ENCODE measurements at places on chromosomes 4 and X.

DNA sequence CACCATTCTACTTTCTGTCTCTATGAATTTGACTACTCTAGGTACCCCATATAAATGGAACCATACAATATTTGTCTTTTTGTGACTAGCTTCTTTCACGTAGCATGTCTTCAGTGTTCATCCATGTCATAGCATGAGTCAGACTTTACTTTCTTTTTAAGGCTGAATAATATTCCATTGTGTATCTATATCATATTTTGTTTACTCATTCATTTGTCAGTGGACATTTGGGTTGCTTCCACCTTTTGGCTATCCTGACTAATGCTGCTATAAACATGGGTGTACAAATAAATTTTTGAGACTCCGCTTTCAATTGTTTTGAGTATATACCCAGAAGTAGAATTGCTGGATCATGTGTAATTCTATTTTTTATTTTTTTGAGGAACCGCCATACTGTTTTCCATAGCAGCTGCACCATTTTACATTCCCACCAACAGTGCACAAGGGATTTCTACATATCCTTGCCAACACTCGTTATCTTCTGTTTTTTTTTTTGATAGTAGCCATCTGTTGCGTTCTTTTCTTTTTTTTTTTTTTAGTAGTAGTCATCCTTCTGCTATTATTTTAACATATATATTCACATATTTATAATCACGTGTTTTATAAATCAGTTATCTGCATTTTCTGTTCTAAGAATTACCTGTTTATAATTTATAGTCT lies 158.0 kb upstream of the MED14 start:
- no peak for DNase-seq

DNA sequence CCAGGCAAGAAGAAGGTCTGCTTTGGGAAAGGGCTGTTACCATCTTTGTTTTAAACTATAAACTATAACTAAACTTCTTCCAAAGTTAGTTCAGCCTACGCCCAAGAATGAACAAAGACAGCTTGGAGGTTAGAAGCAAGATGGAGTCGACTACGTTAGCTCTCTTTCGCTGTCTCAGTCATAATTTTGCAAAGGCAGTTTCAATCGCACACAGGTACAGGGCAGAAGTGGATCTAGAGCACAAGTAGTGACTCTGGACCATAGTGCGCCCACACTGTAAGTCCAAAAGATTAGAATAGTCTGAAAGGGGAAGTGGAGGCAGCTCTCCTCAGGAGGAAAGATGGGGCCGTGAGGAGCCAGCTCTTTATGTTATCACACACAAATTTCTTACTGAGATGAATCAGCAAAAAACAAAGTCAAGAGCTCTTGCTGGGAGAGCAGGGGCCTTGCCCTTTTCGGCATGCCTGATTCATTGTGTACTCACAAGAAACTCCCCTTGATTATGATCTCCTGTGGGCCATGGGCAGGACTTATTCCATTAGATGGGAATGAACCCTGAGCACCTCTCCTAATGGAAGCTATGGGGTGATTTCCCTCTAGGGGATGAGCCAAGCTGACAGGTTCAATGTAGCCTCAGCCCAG lies 58.6 kb downstream of the FUNDC1 start:
- DNase-seq = no peak

DNA sequence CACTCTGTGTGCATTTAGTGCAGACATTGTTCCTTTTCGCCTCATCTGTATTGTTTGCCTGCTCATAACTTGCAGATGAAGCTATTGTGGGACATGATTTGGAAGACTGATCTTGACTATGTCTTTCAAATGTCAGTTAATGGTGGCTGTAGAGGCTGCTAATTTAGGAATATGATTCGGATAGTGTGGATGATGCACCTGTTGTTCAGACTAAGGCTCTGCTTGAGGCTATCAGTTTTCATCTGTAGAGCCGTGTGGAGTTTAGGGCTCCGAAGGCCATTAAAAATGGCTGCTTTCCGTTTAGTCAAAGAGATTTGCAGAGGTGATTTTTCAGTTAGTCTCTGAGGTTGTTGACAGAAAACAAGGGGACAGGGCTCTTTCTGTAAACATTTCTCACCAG lies 102.0 kb downstream of the GBA3 start:
- no peak for DNase-seq

GRCh38 chrX:19670321-19670750 lies 155.0 kb upstream of the MAP3K15 start:
- no peak for DNase-seq

- DNase-seq = no peak
Observed at GRCh38 chr4:79042079-79042674, 102.9 kb upstream of the PAQR3 start.

GRCh38 chr4:20359692-20360091 lies 108.0 kb downstream of the SLIT2 start:
- DNase-seq = no peak

- DNase-seq = no peak
Observed at GRCh38 chr4:20127626-20128025, 124.1 kb upstream of the SLIT2 start.

DNA sequence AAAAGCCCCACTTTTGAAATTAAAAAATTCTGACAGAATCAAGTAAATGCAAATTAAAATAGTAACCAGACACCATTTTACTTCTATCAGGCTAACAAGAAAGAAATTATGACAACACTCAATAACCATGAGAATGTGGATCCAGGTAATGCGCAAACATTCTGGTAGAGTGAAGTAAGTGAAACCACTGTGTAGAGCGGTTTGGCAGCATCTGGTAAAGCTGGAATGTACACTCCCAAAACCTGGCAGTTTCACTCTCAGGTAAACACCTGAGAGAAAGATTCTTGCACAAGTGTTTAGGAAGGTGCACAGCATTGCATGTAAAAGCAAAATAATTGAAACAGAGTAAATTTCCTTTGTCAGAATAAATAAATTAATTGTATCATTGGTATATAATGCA lies 81.8 kb downstream of the TRIML1 start:
- no peak for DNase-seq

DNA sequence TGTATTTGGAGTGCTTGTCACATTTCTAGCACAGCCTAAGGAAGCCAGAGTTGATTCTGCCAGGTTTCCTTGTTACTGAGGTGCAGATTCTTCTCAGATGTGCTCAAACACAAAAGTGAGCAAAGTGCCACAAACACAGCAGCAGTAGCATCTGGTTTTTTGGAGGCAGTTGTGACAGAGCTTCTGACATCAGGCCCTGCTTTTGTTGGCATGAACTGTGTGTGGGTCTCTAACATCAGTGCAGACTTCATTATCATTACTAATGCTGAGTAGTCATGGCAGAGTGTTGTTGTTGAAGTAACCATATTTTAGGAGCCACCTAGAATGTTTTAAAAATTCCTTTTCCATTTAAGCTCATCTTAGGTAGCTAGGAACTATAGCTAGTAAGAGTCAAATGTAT lies 656.6 kb downstream of the ANKRD50 start:
- no peak for DNase-seq

- DNase-seq = no peak
Observed at GRCh38 chr4:7854697-7855370, 84.8 kb downstream of the AFAP1 start.

- no peak for DNase-seq
Observed at GRCh38 chr4:184016759-184017668, 111.9 kb downstream of the STOX2 start.

DNA sequence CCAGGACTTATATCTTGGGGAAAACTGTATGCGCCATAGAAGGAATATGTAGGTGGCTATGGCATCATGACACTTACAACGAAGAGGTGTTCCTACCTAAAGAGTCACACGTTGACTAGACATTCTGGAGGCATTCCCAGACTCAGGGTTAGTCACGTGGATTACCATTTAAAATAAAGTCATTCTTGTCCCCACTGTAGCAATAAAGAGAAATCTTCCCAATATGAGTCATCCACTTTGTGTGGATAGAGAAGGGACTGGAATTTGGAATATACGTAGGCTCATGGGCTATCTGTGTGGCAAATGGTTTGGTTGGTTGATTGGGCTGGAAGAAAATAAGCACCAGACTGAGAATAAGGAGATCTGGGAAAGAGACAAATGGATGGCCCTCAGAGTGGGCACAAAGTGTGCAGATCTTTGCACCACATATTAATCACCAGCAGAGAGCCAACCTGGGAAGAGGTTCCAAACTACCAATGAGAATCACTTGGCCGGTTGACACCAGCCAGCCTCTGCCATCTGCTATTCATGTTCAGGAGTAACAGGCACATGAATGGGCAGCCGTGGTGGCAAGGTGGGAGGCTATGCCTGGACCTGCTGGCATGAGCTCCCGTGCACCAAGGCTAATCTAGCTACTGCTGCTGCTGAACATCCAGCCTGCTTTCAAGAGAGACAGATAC lies 41.0 kb downstream of the MTNR1A start:
- DNase-seq = no peak

DNA sequence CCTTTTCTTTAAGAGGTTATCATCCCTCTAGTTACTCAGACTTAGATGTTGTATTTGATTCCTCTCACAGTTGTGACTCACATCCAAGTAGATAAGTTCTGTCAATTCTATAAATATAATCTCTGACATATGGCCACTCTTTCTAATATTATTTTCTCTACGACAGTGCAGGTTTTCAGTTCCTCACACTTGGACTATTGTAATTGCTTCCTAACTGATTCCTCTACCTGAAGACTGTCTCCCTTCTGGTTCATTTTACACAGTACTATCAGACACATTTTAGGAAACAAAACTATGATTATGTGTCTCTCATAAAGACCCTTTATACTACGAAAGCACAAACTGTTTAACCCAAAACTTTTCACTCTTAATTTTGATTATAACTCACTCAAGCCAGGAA lies 31.3 kb upstream of the GNRHR start:
- no peak for DNase-seq

DNA sequence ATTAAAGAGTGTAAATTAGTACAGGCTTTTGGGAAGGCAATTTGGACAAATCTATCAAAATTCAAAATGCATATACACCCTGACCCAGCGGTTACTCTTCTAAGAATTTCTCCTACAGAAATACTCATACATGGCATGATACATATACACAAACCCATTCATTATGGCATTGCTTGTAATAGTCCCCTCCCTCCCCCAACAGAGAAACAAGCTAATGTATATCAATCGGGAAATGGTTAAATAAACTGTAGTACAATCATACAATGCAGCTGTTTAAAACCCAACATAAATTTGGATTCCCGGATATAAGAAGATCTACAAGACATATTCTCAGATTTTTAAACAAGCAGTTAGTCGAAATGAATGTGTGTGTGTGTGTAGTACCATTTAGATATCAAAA lies 808 bp downstream of the HUWE1 start:
- no peak for DNase-seq

DNA sequence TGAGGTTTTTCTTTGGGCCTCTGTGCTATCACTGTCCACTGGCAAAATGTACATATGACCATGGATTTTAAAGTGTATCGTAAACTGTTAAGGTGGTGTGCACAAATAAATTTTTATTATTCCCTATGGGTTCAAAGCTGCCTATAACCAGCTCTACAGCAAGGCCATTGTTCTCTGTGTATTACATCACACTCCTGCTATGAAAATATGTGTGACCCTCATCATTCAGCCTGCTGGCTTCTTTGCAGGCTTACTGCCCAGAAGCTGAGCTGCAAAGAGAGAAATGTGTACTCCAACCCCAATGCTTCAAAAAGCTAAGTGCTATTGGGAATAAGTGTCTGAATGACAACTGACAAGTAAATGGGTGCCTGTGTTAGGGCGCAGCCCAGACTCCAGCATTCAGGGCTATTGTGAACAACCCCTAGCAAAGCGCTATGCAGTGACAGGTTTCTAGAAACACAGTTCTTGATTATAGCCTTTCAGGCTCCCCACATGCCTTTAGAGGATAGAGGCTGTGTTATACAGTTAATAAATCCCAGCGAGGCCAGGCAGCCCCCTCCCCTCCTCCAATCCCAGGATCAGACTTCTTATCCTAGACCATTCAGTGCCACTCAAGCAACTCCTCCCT lies 220.4 kb upstream of the RADX start:
- DNase-seq = no peak

- DNase-seq = no peak
Observed at GRCh38 chr4:169115144-169115896, 105.3 kb upstream of the CBR4 start.

DNA sequence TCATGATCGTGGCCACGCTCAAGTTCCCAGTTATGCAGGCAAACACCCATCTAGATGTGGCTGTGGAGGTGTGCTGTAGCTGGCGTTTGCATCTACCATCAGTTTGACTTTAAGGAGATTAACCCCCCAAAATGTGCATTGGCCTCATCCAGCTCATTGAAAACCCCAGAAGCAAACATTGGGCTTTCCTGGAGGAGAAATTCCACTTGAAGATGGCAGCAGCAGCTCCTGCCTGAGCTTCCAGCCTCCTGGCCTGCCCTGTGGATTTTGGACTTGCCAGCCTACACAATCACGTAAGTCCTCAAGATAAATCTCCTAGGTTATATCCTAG lies 30.2 kb upstream of the SLC25A6 start:
- DNase-seq = no peak

GRCh38 chr4:13722649-13723048 lies 95.1 kb upstream of the BOD1L1 start:
- DNase-seq = no peak

- DNase-seq = no peak
Observed at GRCh38 chrX:49748211-49748956, 52.6 kb upstream of the PAGE1 start.

- DNase-seq = no peak
Observed at GRCh38 chr4:90474484-90474883, 347.3 kb downstream of the CCSER1 start.

GRCh38 chr4:158624889-158625478 lies 46.7 kb downstream of the C4orf46 start:
- DNase-seq = peak; percentile 46

DNA sequence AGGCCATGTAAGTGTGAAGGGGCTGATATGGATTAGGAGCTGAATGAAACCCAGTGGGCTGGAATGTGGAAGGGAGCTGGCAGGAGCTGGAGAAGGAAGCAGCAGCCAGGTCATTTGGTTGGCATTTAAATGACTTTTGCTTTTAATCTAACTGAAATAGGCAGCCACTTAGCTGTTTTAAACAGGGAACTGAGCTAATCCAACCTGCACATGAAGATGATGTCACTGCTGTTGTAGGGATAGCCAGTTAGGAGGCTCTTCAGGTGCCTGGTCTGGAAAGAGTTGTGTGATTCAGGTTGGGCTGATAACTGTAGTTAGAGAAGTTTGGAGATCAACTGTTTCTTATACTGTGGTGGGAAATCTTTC lies 122.4 kb downstream of the PALLD start:
- DNase-seq = no peak

GRCh38 chr4:109131559-109131958 lies 170.9 kb downstream of the COL25A1 start:
- DNase-seq = no peak

DNA sequence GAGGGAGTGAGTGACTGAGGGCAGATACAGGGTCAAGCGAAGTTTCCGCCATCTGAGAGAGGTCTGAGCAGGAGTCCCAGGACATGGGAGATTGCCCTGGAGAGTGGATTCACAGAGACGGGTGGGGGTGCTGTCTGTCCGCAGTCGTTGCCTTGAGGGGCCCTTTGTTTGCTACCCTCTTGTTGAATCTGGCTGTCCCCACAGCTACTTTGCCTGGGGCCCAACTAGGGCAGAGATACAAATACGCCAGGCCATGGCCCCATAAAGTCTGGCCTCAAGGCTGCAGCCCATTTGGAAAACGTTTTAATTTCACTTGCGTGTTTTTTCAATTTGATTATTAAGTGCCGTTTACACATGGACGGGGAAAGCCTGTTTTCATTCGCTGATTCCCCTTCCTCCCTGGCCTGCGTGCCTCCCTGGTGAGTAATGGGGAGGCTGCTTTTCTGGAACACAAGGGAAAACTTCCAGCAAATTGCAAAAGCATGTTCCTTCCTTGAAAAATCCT lies 134.4 kb downstream of the SMIM20 start:
- no peak for DNase-seq

All from CMK (cell line).